ENCODE measurements at places on chromosomes 12 and 14.

GRCh38 chr14:101665478-101666078, 95.9 kb upstream of the PPP2R5C start:
- peak; percentile 35 for DNase-seq

GRCh38 chr12:68673788-68674187, 13.0 kb upstream of the NUP107 start:
- DNase-seq: no peak

- DNase-seq: no peak
These were observed 309.1 kb downstream of the NRXN3 start for GRCh38 chr14:78479127-78479780.

DNA sequence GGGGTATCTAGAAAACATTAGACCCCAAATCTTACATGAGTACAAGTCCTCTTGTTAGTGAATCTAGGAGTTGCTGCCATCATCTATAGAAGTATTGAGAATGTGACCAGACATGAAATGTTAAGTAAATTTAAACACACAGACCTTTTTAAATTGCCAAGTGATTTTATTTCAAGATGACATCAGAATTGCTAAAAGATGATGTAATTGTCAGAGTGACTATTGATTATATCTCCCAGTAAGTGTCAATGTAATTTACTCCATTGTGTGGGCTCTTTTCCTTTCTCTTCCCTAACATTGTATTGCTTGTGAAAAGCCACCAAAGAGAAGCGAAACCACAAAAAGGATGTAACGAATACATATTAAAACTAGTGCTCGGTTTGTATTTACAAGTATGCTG, 16.8 kb downstream of the ADAM21 start:
- peak; percentile 82 for DNase-seq

GRCh38 chr12:128916425-128916824, 63.1 kb downstream of the GLT1D1 start:
- DNase-seq: no peak

GRCh38 chr12:127728285-127728684, 538.7 kb upstream of the TMEM132C start:
- DNase-seq: no peak

- DNase-seq: no peak
These were observed 659.4 kb downstream of the BCL11B start for GRCh38 chr14:98612434-98613200.

DNA sequence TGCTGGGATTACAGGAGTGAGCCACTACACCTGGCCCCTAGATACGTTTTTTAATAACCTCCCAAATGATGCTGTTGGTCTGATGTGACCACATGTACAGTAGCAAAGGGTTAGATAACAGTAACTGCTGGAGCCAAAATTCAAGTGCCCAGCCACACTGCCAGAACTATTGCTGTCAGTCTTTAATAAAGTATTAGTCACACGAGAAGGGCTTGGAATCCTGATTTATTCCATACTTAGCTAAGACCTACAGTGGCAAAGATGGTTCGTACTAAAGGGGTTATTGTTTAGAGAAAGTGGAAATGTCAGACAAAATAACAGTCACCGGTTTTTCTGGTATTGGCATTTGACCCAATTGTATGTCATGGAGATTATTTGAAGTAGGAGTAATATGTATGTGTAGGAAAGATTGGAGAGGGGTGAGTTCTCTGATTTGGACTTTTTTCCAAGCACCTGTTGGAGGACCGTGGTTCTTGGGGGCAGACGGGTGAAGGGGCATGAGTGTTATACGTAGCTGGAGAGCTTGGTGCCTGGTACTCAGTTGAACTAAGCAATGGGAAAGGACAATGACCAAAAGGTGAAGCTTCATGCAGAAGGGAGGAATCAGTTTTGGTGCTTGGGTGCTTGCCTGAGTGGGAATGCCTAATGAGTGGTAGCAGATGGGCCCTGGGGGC, 9.7 kb downstream of the TUBA1C start:
- no peak for DNase-seq

DNA sequence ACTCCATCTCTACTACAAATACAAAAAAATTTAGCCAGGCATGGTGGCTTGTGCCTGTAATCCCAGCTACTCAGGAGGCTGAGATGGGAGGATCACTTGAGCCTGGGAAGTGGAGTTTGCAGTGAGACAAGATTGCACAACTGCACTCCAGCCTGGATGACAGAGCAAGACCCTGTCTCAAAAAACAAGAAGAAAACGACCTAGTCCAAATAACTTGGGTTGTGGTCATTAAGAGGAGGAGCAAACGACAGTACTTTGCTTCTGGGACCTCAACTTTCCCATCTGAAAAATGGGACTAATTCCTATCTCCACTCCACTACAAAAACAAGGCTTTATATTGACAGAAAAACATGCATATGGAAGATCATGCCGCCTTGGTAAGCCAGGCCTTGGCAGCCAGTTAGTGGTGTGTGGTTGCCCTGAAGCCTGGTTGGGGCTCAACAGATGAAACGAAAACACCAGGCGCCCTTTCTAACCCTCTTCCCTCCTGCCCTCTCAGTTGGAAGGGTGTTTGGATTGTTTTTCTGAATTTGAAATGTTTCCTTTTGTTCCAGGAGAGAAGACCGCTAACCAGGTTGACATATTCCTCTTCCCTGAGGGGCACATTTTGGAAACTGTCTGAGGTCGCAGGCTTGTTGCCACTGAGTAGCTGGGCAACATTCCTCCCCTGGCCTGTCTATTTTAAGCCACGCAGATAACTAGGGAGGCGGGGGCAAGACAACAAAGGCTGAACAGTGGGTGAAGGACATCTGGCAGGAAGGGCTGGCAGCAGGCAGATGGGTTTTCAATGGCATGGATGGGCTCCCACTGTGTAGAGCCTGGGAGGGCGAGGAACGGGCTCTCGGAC, 13.7 kb upstream of the VPS37B start:
- DNase-seq: no peak

DNA sequence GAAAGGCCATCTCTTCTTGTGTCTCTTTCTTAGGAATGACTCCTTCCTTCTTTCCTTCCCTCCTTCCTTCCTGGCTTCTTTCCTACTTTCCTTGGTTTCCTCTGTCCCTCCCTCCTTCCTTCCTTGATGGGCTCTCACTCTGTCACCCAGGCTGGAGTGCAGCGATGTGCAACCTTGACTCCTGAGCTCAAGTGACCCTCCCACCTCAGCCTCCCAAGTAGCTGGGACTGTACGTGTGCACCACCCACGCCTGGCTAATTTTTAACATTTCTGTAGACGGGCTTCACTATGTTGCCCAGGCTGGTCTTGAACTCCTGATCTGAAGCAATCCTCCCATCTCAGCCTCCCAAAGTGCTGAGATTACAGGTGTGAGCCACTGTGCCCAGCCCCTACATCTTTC, 10.9 kb upstream of the P2RX7 start:
- no peak for DNase-seq

Data from MV-4-11 (cell line).